KBM-7 (cell line): ENCODE measurements at places on chromosomes 5 and 9.

- no peak for DNase-seq
Measured at GRCh38 chr5:72476275-72476674, 30.9 kb downstream of the ZNF366 start.

- peak; percentile 44 for DNase-seq
Measured at GRCh38 chr9:68505681-68506409, 34.8 kb downstream of the TMEM252 start.

DNA sequence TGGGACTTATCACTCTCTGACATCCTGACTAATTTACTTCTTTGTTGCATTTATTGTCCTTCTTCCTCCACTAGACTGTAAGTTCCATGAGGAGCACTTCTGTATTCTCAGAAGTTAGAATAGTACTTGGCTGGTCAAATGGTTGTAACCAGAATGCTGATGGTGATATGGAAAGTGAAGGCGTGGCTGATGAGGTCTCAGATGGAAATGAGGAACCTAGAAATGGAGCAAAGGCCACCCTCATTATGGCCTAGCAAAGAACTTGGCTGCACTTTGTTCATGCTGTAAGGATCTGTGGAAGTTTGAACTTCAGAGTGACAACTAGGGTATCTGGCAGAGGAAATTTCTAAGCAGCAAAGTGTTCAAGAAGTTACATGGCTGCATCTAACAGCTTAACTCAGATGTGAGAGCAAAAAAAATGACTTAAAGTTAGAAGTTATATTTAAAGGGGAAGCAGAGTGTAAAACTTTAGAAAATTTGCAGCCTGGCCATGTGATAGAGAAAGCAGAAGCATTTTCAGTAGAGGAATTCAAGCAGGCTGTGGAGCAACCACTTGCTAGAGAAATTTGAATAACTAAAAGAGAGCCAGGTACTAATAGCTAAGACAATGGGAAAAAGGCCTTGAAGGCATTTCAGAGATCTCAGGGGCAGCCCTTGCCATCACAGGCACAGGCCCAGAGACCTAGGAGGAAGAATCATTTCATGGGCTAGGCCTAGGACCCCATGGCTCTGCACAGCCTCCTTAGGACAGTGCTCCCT is 14.9 kb upstream of the SLC22A5 start:
- DNase-seq: peak; percentile 73

GRCh38 chr5:124492444-124493224 is 253.8 kb downstream of the ZNF608 start:
- DNase-seq: no peak

DNA sequence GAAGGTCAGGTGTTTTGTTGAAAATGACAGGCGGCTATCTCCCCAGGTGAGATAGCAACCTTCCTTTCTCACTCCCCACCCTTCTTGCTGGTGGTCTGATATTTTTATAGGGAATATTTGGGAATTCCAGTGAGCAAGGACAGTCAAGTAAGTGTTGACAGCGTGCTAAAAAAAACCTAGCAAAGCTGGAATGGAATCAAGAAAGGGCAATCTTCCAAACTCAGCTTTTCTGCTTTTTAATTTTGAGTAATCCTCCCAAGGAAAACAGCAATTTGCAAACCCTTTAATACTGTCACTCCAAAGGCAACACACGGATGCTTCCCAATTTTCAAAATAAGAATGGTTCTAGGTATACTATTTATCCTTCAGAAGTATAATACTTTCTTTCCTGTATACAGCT is 143.7 kb upstream of the PCA3 start:
- no peak for DNase-seq

- no peak for DNase-seq
Measured at GRCh38 chr5:179258001-179258921, 87.0 kb downstream of the ADAMTS2 start.

GRCh38 chr5:151660616-151661495 is 25.9 kb downstream of the SPARC start:
- no peak for DNase-seq

DNA sequence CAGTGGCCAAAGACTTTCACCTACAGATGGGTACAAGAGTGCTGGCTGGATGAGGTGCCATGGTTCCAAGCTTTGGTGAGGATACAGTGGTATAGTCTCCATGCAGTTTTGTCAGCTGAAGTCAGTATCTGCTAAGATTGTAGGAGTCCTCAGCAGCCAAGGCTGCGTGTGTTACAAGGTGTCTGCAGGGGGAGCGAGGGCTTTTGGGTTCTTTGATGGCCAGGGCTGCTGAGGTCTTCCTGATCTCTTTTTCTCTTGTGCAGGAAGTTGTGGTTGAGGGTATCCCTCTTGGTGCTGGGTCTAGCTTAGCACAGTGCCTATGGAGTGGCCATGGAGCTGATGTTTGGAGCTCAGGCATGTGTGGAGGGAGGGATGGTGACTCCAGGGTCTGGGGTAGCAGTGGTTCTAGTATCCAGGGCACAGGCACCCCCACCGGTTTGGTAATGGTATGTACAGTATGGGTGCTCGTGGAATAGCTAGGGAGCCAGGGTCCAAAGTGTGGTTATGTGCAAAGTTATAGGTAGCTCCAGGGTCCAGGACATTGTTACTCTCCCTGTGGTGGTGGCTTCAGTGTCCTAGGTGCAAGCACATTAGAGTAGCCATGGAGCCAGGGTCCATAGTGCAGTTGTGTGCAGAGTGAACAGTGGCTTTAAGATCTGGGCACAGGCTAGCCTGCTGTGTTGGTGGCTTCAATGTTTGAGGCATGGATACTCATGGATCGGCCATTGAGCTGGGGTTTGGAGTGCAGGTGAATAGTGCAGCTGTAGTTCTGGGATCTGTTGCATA is 36.7 kb downstream of the CNTLN start:
- no peak for DNase-seq

- no peak for DNase-seq
Measured at GRCh38 chr5:1332461-1333001, 12.4 kb downstream of the CLPTM1L start.

DNA sequence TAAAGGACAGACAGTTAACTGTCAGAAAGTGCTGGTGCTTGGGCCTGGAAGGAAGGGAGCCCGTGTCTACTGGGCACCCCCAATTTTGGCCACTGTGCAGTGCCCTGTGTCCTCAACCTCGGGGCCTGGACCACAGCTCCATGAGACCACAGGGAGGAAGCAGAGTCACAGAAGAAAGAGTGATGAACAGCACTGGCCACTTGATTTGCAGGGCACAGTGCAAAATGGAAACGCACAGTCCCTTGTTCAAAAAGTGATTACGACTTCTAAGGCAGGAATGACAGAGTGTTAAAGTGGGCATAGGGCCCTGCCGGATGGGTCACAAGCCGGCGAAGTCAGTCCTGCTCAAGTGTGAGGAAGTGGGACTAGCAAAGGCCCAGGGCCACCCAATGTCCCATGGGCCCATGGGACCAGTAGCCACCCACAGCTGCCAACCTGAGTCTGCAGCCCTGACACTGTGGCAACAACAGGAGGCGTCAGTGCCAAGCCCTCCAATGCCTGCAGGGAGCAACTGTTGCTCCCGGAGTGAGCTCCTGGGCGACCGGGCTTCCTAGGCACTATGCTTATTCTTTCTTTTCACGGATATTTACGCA is 85.4 kb downstream of the ADAMTS2 start:
- no peak for DNase-seq

- no peak for DNase-seq
Measured at GRCh38 chr9:1233568-1233967, 183.4 kb downstream of the DMRT2 start.

DNA sequence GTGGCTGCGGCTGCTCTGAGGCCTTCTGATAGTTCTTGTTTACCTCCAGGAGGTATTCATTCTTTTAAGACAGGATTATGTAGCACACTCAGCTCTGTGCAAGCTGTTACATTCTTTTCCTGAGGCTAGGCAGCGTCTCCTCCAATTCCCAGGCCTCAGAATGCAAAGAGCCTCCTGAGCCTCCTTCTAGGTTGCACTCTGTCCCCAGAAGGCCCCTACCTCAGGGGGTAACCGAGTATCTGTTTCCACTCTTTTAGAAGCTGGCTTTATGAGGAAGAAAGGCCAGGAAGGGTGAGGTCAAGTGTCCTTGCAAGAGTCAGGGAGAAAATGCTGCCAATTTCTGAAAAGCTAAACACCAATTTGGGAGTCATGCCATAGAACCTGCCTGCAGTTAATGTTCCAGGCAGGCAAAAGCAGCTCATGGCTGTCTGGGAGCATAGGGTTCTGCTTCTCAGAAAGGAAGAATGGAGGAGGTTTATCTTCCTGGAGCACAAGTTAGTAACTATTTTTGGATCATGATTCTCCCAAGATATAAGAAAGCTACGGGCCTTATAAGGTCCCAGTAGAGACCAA is 178.9 kb downstream of the SEMA6A start:
- no peak for DNase-seq

- no peak for DNase-seq
Measured at GRCh38 chr9:84463272-84463671, 122.7 kb upstream of the SLC28A3 start.

DNA sequence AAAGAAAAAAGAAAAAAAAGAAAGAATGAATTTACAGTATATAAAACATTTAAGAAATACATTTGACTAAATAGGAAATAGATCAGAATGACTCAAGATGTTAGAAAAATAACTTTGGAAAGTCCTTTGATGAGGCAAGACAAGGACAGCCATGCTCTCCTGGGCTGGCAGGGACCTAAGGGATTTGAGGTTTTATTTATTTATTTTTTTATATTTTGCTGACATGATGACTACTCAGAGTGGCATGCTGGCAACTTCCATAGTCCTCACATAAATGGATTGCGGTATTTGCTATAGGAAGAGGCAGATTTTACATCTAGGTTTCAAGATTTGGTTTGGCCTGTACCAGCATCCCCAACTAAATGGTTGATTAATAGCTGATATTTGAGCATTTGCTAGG is 17.7 kb downstream of the SLC28A3 start:
- DNase-seq: no peak

DNA sequence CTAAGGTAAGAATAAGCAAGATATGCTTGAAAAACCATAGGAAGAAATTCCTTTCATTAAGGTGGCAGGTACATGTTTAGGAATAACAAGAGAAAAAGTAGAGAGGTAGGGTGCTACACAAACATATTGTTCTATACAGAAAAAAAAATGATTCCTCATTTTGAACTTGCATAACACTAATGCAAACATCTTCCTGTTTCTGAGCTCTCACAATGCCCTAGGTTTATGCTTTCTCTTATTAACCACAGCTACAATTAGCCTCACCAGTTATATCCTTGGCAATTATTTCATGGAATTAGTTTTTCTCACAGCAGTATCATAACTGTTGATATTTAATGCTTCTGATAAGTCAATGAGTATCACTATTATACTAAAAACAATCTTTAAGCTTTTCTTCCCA is 20.7 kb downstream of the CEMIP2 start:
- no peak for DNase-seq

DNA sequence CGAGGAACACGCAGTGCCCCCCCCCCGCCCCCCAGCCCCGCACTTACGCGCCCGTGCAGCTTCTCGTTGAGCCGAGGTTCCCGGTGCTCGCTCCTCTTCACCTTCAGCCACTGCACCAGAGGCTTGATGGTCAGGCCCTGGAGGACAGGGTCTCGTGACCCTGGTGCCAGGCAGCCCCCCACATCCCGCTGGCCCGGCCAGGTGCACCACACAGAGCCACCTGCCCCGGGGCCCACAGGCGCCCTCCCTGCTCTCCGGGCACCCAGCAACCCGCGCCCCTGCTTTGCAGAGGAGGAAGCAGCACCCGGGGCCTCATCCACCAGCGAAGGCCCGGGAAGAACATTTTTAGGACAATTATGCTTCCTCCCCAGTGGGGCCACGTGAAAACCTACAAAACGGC is 39.0 kb downstream of the EXOC3 start:
- DNase-seq: no peak

GRCh38 chr5:109486200-109486804 is 76.5 kb upstream of the PJA2 start:
- no peak for DNase-seq

- no peak for DNase-seq
Measured at GRCh38 chr5:58677650-58678049, 94.8 kb downstream of the RAB3C start.

GRCh38 chr9:113468716-113469448 is 5.4 kb downstream of the RGS3 start:
- DNase-seq: no peak

- no peak for DNase-seq
Measured at GRCh38 chr5:157193699-157194424, 13.2 kb downstream of the ITK start.

DNA sequence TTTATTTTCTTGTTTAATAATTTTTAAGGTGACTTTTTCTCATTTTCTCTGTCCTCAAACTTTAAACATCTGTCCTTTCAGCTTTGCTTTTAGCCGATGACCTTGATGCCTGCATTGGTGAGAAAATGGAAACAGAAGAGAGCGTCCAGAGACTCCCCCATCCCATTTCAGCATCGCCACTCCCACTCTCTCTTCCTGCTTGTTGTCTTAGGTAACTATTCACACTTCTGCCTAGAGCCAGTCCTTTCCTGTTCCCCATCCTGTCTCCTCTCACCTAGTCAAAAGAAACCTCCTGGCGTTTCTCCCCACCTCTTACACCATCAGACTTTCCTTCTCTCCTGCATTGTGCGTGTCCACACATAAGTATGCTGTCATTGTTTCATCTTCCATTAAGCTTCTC is 124.6 kb downstream of the MAST4 start:
- no peak for DNase-seq
